Cardiac fibroblast (primary cell): ENCODE measurements at places on chromosomes 3 and 15.
A peak's percentile ranks its signal among the peaks of the same experiment; 100 is the strongest.

DNA sequence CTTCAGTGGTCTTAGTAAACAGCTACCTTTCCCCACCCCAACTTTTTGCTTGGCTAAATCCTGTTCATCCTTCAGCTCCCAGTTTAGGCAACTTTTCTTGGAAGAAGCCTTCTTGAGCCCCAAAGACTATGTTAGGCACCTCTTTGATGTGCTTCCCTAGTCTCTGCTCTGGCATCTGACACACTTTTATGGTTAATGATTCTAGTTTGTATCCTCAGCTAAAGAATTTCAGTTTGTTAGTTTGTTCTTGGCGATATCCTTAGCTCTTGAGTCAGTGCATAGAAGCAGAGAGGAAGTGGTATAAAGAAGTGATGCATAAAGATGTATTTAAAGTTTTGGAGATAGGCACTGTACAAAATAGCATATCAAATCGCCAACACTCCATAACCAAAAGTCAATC lies 168.4 kb downstream of the WDR72 start:
- no peak for DNase-seq

- peak; percentile 62 for DNase-seq
These were observed 70.7 kb downstream of the SLC12A8 start for GRCh38 chr3:125141596-125142419.

- peak; percentile 44 for DNase-seq
These were observed 387 bp downstream of the GNB4 start for GRCh38 chr3:179450901-179451264.

GRCh38 chr3:10368512-10368911 lies 47.6 kb upstream of the SEC13 start:
- no peak for DNase-seq

- no peak for DNase-seq
These were observed 11.3 kb downstream of the RYR3 start for GRCh38 chr15:33322091-33322490.

DNA sequence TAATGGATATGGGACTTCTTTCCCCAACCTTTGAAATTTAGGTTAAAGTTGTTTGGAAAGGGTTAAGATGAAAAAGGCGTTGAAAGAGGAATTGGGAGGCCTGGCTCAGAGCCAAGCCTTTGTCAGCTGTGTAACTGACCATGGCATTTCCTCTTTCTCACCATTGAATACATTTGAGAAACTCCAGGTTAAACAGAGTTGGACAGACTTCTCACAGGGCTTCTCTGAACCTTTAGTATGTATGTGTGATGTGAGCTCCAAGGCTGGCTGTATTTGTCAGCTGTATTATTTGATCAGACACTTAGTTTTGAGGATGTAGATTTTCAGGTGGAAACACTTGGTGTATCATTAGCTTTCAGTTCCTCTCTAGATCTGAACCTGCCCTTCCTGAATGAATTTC lies 136.4 kb upstream of the GOLGA6L4 start:
- peak; percentile 59 for DNase-seq
